Activated naive CD8-positive, alpha-beta T cell treated with anti-CD3 and anti-CD28 coated beads for 36 hours (primary cell): ENCODE measurements at places on chromosomes 3 and 15.

DNA sequence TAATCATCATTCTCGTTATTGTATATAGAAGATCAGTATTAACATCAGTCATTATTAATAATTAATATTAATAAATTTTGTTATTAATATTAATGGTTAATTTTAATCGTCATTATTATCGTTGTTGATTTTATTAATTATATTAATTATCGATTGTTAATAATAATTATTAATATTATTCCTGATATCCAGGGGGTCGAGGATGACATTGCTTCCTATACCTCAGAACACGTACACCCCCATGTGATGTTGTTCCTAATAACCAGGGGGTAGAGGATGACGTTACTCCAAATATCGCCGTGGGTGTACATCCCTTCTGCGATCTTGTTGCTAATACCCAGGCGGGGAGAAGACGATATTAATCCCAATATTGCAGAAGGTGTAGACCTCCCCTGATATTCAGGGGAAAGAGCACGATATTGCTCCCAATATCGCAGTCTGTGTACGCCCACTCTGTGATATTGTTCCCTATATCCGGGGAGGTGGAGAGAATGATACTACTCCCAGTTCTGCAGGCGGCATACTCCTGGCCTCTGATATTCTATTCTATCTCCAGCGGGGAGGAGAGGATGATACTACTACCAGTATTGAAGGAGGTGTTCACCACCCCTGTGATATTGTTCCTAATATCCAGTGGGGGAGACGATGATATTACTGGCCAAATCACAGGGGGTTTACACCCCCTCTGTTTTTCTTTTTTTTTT, 22.3 kb upstream of the BMF start:
- DNase-seq: no peak

- DNase-seq: no peak
Observed at GRCh38 chr3:83514130-83514914, 1444.5 kb upstream of the CADM2 start.

- no peak for DNase-seq
Observed at GRCh38 chr3:6540981-6541380, 319.9 kb upstream of the GRM7 start.

GRCh38 chr3:57726397-57726796, 29.7 kb upstream of the SLMAP start:
- DNase-seq: no peak

- DNase-seq: no peak
Observed at GRCh38 chr15:71195242-71195641, 80.0 kb downstream of the THSD4 start.

DNA sequence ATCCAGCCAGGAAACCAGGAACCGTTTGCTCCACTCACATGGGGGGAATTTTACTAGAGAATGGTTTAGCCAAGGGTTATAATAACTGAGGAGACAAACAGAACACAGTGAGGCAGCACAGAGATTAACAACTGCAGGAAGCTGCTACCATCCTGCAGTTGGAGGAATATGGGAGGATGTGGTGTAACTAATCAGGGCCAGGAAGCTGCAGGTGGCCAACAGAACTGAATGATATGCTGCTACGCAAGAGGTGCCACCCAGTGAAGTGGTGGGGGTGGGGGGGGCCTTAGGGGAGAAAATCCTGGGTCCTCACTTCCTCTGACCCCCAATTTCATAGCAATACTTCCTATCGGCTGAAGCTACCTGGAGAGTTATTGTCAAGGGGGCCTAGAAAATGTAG, 306.4 kb upstream of the STT3B start:
- DNase-seq: no peak

DNA sequence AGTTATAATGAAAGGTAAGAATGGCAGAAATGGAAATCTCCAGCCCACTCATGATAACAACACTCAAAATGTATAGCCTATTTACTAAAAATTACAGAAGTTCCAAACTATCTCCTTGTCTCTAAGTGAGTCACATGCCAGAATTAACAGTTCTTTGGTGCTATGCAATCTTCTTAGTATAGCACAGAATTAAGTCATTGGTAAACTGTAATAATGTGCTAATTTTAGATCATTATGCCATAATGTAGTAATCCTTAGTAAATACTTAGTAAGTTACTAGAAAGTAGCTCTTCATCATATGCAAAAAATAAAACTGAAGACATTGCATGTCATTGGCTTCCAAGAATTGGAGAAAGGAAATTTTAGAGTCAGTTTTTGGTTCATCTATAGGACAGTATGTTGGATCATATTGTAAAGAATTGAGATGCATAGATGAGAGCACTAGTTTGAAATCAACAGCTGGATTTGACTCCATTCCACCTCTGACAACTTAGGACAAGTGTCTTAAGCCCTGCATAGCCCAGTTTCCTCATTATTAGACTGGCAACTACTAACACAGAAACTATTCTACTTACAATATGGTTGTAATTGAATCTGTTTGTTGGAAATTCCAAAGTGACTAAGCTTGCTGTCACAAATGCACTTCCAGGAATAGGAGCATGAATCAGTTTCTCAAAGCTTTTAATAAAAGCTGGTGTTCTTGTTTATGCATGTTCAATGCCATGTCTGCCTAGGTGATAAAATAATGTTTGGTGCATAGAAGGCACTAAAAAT, 40.1 kb upstream of the CD47 start:
- no peak for DNase-seq

GRCh38 chr3:144407335-144407734, 435.7 kb downstream of the DIPK2A start:
- DNase-seq: no peak

GRCh38 chr15:27693280-27693679, 405.8 kb downstream of the OCA2 start:
- no peak for DNase-seq

DNA sequence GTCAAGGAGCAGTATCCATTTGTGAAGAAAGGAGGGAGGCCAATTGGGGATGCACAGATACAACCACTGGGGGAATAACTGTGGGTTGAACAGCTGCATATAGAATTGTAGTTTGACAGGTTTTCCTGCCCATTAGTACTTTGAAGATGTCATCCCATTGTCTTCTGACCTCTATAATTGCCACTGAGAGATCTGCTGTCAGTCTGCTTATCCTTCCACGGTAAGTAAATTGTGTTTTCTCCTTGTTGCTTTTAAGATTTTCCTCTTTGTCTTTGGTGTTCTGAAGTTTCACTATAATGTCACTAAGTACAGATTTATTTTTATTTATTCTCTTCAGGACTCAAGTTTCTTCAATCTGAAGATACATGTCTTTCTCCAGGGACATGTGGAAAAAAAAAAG, 56.6 kb downstream of the MOBP start:
- DNase-seq: no peak

DNA sequence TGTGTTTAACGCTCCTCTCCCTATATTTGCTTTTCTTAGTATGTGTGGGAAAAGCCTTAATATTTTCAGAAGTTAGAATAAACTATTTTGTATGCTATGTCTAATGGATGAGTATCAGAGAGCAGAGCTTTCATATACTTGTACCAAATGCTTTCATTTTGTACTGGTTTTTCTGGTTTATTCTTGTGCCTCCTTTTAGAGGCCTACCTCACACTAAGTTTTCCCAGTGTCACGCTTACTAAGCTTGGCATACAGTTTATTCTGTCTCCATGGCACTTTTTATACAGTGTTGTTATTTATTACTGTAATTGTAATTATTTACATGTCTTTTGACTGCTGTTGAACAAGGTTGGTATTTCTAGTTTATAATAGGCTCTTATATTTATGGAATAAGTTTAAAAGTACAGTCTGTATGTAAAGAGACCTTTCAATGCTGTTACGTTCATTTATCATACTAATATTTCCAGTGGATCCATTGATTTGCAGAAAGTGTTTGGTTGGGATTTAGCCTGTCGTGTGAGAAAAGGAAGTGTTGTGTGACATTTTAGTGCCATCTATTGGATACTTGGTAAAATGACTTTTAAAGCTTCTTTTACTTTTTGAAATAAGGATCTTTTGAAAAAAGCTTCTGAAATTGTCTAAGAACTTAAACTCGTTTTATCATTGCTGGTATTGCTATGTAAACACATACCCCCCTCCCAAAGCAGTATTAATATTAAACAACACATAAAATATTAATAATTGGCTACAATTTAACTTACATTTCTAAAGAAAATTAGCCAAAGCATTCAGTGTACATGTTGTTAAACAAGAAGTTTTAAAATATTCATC, 5.2 kb upstream of the EBLN2 start:
- DNase-seq: no peak
